Fibroblast of villous mesenchyme (primary cell): ENCODE measurements at places on chromosomes 5 and 9. TPM values are rescaled to one million over a fixed set of nuclear protein-coding genes. Genes with fewer than 3 reads are reported as not detected.

CDC26 gene
- total RNA-seq: 35.8 and 61.3 TPM in 2 replicates

SMIM32 gene
- total RNA-seq: not detected in 2 replicates

SUSD3 gene
- 3.2 and 12.1 TPM in 2 replicates for total RNA-seq

SPINK7 gene
- not detected in 2 replicates for total RNA-seq

C5orf63 gene
- 1.3 and 1.6 TPM in 2 replicates for total RNA-seq

DNA sequence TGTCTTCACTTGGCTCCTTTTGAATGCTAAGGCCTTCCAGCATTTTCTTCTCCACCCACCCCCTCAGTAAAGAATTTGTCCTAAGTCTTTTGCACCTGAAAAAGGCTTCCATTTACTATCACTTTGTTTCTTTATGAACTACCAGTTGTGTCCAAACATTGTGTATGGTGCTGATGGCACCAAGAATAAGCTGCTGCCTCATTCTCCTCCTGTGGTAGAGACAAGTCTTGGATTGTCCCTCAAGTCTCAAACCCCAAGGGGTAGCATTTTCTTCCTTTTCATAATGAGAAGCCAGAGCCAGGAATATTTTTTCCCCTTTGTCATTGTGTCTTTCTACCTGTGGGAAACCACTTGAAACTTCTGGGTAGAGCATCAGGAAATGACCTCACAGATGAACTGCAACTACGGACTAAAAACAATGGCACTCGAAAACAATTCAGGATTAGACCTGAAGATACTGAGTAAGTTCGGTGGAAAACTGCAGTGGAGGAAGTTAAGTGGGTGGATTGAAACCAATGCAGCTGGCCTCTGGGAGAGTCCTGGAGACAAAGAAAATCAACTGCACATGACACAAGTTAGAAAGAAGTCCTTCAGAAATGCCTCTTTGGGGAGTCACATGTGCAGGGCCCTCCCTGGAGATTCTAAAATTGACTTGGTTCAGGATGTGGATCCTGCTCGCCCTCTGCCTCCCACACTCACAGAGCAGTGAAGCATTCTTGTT lies 80.5 kb downstream of the SH3RF2 start:
- no peak for DNase-seq

GRCh38 chr9:16687678-16688369 lies 182.6 kb downstream of the BNC2 start:
- no peak for DNase-seq

GRCh38 chr5:60993425-60993824 lies 48.4 kb downstream of the NDUFAF2 start:
- DNase-seq: no peak

DNA sequence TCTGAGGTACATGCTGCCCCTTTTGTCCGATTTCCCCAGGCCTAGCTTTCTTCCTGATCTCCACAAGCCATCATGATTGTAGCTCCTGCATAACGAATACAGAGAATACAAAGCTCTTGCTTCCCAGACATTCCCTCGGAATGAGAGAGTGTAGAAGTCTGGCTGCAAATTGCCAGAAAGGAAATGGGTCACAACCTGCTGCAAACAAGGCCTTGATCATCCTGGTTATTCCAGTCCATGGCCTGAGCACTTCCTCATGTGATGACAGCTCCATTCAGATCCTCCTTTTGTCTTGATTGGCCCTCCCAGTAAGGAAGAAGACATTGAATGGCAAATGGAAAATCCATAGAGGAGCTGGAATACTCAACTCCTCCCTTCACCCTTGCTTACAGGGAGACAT lies 136.0 kb upstream of the ADRA1B start:
- DNase-seq: no peak

- no peak for DNase-seq
Observed at GRCh38 chr5:95217351-95217750, 67.5 kb downstream of the MCTP1 start.

DNA sequence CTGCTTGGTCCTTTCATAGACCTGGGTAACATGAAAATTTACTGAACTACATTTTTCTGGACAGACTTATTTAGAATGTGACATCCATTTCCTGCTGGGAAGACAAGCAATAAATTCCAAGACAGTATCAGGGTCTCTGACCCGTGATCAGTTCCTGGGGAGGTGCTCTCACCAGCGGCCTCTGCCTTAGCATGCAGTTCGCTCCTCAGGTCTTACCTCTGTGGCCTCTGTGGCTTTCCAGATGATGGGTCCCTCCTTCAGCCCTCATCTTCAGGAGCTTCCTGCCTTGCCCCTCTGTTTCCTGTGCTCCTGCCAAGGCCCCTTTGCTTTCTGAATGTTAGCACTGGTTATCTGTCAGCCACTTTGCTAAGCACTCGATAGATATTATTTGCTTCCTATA lies 66.4 kb downstream of the CMYA5 start:
- no peak for DNase-seq

DNA sequence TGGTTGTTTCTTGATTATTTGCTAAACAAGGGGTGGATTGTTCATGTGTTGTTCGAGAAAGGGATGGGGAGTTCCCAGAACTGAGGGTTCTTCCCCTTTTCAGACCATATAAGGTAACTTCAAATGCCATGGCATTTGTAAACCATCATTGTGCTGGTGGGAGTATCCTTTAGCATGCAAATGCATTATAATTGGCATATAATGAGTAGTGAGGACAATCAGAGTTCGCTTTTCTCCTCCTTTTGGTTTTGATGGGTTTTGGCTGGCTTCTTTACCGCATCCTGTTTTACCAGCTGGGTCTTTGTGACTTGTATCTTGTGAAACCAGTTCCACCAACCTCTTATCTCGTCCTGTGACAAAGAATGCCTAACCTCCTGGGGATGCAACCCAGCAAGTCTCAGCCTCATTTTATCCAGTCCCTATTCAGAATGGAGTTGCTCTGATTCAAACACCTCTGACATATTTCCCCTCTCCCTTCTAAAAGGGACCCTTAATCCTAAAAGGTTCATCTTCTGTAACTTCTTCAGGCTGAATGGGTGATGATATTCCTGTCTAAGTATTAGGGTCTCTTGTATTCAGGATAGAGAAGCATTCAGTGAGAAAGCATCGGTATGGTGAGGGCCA lies 8.7 kb upstream of the FBN2 start:
- DNase-seq: no peak

GRCh38 chr5:88551724-88552345 lies 283.2 kb upstream of the TMEM161B start:
- DNase-seq: no peak

GRCh38 chr5:159987031-159987674 lies 21.8 kb upstream of the TTC1 start:
- DNase-seq: peak; percentile 52

DNA sequence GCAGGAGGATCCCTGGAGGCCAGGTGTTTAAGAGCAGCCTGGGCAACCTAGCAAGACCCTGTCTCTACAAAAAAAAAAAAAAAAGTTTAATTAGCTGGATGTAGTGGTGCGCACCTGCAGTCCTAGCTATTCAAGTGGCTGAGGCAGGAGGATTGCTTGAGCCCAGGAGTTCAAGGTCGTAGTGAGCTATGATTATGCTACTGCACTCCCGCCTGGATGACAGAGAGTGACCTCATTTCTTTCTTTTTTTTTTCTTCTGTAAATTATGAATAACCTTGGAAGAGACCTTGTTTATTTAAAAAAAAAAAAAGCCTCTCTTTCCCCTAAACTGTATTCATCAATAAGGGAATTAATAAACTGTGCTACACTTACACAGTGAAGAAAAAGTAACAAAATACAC lies 43.6 kb upstream of the SLC30A5 start:
- DNase-seq: no peak

GRCh38 chr5:78065663-78066062 lies 228.8 kb downstream of the AP3B1 start:
- DNase-seq: no peak

GRCh38 chr9:14273696-14274121 lies 40.2 kb downstream of the NFIB start:
- DNase-seq: peak; percentile 16
